ENCODE measurements at places on chromosomes 2 and 18.

- no peak for DNase-seq
Measured at GRCh38 chr2:170213651-170214050, 35.7 kb downstream of the MYO3B start.

GRCh38 chr2:47094511-47095142 lies 60.5 kb downstream of the STPG4 start:
- no peak for DNase-seq

DNA sequence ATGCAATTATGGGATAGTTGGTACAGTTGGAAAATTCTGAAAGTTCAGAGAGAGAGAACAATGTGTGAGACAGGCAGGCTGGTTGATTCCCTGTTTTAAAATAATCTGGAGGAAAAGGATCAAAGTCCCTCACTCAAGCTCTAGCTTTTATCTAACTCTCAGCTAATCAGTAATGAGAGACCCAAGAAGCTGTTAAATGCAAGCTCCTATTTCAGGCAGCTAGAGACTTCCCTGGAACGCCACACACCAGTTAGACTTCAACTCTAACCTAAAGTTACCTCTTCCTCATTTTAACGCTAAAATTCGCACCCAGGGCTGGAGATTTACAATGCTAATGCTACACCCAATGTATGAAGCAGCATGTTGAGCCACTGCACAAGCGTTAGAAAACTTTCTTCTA lies 243.1 kb downstream of the EN1 start:
- DNase-seq: no peak

DNA sequence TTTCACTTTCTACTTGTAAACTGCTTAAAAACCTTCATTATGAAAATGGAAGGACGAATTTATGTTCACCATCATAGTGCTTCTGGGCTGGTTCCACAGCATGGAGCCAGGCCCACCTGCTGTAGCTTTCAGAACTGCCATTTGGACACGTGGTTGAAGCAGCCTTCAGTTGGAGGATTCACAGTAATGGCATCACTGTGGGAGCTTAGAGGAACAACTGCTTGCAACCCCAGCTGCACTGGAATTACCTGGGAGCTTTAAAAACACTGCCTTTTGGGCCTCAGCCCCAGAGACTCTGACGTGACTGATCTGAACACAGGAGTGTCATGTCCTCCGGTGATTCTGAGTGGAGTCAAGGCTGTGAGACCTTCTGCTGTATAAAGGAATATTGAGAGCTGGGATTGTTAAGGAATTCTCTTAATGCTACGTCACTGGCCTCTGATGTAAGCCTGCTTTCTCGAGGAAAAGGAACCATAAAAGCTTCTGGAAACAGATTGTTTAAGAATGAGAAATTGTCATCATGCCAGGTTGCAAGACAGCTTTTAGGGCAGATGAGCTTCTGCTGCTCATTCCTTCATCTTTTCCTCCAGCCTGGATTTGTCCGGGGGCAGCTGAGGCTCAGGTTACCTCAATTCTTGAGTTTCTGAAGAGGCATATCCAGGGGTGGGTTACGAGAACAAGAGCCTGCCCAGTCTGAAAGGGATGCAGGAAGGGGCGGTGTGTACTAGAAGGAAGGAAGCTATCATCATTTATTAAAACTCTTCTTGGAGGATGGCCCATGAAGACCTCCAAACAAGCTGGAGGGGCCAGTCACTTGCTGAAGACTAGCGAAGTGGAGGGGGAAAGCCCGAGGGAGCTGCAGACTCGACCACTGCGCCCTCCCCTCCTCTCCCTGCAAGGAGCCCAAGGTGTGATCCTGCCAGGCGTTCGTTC lies 1.3 kb upstream of the IL1R1 start:
- DNase-seq: no peak

- DNase-seq: no peak
Measured at GRCh38 chr2:165535471-165535870, 66.0 kb downstream of the CSRNP3 start.

DNA sequence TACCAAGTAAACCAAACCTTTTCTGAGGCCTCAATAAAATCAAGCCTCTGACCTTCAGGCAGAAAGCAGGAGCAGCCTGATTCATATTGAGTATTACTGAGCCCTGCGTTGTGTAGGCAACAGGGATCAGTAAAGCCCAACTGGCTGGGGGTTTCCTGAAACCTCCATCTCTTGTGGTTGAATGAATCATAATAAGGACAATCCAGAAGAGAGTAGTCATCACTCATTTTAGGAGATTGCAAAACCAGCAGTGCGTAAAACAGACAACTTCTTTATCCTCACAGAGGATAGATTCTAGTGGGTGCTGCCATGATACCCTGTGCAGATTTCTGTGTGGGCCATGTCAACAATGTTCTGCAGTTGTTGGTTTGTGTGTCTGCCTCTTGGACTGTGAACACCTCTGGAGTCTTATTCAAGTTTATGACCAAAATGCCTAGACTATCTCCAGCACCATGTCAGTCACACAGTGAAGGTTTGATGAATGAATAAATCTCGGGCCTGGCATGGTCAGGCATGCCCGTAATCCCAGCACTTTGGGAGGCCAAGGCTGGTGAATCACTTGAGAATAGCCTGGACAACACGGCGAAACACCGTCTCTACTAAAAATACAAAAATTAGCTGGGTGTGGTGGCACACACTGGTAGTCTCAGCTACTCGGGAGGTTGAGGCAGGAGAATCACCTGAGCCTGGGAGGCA lies 51.8 kb upstream of the RAB27B start:
- DNase-seq: no peak

- no peak for DNase-seq
Measured at GRCh38 chr18:75482880-75483279, 55.4 kb upstream of the SMIM21 start.

DNA sequence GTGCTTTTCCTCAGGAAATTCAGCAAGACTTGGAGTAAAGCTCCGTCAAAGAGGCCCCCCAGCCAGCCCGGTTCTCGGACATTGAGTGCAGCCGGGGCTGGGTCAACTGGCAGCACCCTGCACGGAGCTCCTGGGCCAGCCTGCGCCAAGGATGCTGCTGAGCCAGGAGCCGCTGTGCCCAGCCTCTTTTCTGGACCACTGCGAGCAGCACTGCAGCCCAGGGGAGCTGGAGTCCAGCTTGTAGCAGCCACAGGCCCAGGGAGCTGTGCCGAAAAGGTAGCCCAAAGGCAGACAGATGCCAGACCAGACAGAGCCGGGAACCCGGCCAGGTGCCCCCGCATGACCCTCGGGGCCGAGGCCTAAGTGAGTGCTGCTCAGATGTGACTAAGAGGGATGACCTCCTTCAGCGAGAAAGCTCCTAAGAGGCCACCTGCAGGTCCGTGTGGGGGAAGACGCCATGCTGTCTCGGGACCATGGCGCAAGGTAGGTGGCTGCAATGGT lies 7.3 kb downstream of the CLHC1 start:
- no peak for DNase-seq

- DNase-seq: no peak
Measured at GRCh38 chr2:112754564-112754963, 9.8 kb downstream of the CKAP2L start.

DNA sequence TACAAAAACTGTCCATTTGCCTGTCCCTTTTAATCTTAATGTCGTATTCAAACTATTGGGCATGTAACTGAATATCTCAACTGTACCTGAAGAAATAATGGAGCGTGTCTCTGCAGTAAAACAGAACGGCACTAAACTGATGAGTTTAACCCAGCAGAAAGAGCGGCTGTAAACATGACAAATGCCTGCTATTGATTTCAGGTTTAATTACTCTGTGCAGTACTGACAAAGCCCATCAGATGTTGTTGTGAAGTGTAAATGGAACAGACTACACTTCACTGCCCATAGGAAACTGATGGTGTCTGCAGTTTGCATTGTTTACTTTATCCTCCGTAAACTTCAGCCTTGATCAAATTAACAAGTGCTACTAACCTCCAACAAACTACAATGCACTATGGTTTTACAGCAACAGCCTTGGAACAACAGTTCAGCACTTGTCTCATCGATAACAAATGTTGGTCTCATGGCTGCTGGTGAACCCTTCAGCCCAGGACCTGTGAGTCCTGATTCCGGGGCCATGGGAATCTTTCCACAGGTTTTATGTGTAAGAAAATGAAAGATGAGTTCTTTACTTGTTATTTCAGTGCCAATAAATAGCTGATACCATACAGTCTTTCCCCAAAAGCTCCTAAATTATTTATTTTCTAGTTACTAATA lies 316.5 kb downstream of the CCDC178 start:
- DNase-seq: peak; percentile 60

GRCh38 chr18:295756-296490 lies 28.1 kb upstream of the THOC1 start:
- no peak for DNase-seq

- DNase-seq: no peak
Measured at GRCh38 chr2:137173463-137173862, 408.1 kb downstream of the THSD7B start.

GRCh38 chr2:146417942-146418341 lies 1426.9 kb upstream of the ACVR2A start:
- no peak for DNase-seq

- DNase-seq: peak; percentile 39
Measured at GRCh38 chr2:10302479-10303180, at the start of gene HPCAL1. HPCAL1 (plus strand) TSS chr2:10302904; CDS start chr2:10419758, 116,854 bp downstream.

- no peak for DNase-seq
Measured at GRCh38 chr18:33022370-33022769, 249.5 kb upstream of the KLHL14 start.

DNA sequence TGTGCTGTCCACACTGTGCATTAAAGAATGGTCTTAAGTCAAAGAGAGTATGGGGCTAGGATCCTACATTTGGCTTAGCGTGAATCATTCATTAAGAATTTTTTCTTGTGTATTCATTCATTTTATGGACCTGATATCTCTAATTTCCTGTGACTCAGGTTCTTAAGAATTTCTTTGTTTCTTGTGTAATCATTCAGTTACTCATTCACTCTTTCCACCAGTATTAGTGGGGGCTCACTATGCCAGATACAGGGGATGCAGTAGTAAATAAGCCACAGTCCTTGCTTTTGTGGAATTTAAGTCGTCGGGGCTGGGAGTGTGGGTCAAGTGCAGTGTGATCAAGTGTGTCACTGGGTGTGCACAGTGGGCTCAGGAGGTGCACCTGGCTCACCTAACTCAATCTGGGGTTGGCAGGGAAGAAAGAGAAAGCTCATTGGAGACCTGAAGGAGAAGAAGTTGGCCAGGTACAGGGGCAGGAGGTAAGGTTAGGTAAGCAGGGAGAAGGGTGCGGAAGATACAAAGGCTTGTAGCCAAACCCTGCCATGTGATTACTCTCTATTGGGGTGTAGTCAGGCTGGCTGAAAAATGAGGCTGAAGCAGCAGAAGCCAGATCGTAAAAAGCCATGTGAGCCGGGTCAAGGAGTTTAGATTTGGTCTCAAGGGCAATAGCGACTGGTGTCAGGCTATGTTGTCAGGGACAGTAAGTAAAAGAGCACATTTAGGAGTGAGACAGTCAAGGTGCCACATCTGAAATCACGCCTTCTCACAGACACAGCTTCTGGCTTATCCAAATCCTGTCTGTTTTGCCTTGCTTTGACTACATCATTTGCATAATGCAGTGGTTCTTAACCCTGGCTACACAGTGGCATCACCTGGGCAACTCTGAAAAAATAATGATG lies 67.2 kb downstream of the KCTD1 start:
- no peak for DNase-seq

- no peak for DNase-seq
Measured at GRCh38 chr2:151862700-151863099, 34.5 kb upstream of the ARL5A start.

GRCh38 chr2:64698668-64699444 lies 45.1 kb upstream of the SERTAD2 start:
- DNase-seq: no peak

- no peak for DNase-seq
Measured at GRCh38 chr2:149148194-149149006, 109.9 kb downstream of the LYPD6B start.

GRCh38 chr18:23127090-23127489 lies 8.2 kb upstream of the CABLES1 start:
- DNase-seq: no peak

- peak; percentile 57 for DNase-seq
Measured at GRCh38 chr2:234881413-234882241, 70.2 kb upstream of the SH3BP4 start.

GRCh38 chr2:72883356-72883962 lies 3.7 kb upstream of the SPR start:
- no peak for DNase-seq

DNA sequence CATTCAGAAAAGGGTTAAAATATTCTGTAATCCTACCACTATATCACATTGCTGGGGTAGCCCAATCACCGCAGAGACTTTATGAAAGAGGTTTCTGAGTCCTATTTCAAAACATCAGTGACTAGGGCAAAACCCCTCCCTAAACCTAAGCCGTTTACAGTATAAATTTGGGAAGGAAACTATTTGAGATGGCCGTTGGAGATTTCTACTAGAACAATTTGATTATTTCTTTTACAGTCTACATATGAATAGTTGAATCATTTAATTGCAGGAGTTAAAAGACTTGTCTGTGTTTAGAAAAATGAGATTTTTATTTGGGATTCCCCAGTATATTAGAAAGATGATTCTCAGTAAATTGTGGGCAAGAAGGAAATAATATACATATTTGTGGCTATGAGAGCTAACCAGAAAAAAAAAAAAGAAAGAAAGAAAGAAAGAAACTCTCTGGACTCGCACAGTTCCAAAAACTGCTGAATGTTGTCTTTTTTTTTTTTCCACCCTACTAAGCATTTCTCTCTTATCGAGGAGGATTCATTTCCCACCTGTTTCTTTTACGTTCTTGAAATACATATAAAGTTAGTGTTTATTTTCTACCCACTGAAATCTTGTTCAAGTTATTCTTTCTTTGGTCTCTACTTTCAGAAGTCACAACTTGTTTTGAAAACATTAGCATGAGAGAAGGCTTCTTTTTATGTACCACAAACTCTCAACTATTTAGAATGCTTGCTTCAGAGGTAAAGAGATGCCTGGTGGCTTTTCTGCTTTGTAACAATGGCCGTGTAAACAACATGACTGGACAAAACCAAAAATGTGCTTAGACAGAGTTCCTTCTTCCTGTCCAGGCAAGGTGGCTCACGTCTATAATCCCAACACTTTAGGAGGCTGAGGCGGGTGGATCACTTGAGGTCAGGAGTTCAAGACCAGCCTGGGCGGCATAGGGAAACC lies 65.9 kb downstream of the BCL2 start:
- no peak for DNase-seq

GRCh38 chr2:60470340-60470739 lies 83.1 kb downstream of the BCL11A start:
- no peak for DNase-seq

DNA sequence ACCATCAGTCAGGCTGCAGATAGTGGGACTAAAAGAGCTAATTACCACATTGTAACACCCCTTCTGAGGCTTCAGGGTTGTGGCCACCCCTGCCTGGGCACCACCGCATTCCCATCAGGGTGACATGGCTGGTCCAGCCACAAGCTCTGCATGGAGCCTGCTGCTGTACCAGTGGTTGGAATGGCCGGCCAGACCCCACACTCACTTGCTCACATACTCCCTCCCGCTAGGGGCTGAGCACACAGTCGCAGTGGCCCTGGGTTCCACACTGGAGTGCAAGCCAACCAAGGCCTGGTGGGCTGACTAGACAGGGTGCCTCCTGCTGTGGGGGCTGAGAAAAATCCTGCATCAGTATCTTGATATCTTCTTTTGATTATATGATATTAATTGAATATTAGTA lies 182.8 kb upstream of the STK17B start:
- no peak for DNase-seq
